ENCODE measurements at places on chromosomes 16 and 17. TPM values are rescaled to one million over a fixed set of nuclear protein-coding genes. Genes with fewer than 3 reads are reported as not detected.

Gene AARS1
- total RNA-seq, result 101 TPM

GRCh38 chr16:55542459-55543082, 23.9 kb upstream of the CAPNS2 start:
- DNase-seq, result no peak

Gene ABCA10
- 4.2 TPM for total RNA-seq

GRCh38 chr17:75876938-75877751, 1.2 kb downstream of the TRIM47 start:
- peak; percentile 97 for DNase-seq

All from esophagus muscularis mucosa (tissue), 4 donors.